A549 treated with Hydrocortisone at 1 μM for 4 hours (cell line): ENCODE measurements at places on chromosomes 16 and 17. TPM values are rescaled to one million over a fixed set of nuclear protein-coding genes. Genes with fewer than 3 reads are reported as not detected.

The EDC4 gene
- 55.4 to 57.6 TPM (median 56.0 TPM) in 5 replicates for total RNA-seq

The C16orf96 gene
- total RNA-seq: 0.05 to 0.08 TPM (median 0.06 TPM) in 4 of 5 replicates, not detected in the other

The SLC5A10 gene
- total RNA-seq: 0.20 to 0.25 TPM (median 0.21 TPM) in 5 replicates

The SCARF1 gene
- 0.18 to 0.38 TPM (median 0.21 TPM) in 5 replicates for total RNA-seq

The MT1G gene
- not detected in 5 replicates for total RNA-seq

The CLEC19A gene
- total RNA-seq: 0.06 to 0.13 TPM (median 0.07 TPM) in 5 replicates
